Aorta (tissue), 5 donors: ENCODE measurements at places on chromosomes 12 and 14. TPM values are rescaled to one million over a fixed set of nuclear protein-coding genes. Genes with fewer than 3 reads are reported as not detected.

- no peak for DNase-seq
Observed at GRCh38 chr12:123075087-123075645, 75.7 kb downstream of the PITPNM2 start.

GRCh38 chr12:52546126-52546525, 6.8 kb downstream of the KRT71 start:
- DNase-seq, result peak; percentile 42

GRCh38 chr12:8553088-8553627, 12.5 kb upstream of the CLEC4E start:
- no peak for DNase-seq

DIO3 gene
- total RNA-seq, result 3.9 TPM
